Cortex of kidney (tissue), 1 donor: ENCODE measurements at places on chromosomes 13 and 19.

DNA sequence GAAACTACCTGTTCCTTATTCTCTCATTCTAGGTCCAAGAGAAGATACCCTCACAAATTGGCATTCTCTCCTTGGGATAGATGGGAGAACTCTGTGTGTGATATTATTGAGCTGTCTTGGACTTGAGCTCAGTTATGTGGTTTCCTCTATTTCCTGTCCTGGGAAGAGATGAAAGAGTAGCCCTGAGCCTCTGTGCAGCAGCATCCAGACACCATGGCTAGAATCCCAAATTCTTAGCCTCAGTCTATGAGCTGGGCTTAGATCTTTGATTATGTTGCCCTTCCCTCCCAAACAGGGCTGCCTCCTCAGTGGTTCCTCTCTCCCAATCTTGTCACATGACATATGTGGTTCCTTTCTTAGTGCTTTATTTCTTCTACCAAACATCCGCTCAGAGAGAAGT, 290.7 kb downstream of the SPRY2 start:
- no peak for DNase-seq

DNA sequence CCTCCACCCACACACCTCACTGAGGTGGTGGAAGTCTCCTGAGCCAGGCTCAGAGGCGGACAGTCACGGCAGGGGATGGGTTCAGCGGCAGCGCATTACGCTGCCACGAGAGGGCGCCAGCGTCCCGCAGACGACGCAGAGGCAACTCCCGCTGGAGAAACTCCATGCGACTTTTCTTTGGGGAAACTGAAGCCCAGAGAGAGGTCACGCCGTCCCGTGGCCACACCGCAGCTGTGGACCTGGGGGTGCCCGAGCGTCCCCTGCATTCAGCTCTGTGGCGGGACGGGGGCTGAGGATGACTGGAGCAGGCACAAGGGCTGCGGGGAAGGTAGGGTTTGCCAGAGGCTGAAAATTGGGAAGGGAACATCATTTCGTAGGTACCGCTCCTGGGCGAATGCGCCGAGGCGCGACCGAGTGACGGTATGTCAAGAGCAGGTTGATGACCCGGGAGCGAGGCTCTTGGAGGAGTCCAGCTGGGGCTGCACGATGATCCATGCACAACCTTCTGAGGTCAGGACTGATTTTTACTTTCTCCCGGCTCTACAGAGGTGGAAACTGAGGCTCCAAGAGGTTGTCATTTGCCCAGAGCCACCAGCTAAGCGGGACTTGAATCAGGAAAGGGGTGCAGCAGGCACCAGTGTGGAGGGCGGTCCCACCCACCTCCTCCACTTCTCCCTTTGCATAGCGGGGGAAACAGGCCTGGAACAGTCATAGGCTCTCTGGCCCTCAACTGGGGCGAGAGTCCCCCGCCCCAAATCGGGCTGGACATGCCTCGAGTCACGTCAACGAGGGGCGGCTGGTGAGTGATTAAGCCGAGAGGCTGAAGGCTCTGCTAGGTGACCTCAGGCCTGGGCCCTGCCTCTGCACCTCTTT, 690 bp upstream of the ARRDC2 start:
- no peak for DNase-seq

DNA sequence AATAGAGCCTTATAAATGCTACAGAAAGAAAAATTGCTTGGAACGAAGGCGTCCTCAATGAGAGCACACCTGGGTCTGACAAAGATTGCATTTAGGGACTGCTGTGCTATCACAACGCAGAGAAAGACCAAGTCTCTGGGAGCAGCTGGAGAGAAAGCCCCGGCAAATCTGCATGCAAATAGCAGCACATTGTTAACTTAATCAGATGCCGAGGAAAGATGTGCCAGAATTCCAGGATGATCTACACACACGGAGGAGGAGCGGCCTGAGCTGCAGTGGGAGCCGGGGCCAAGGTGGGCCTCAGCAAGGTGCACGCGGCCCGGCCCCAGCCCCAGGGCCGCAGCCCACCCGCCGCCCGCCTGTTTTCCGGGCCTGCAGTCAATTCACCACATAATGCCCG, 1.4 kb downstream of the ZNF536 start:
- DNase-seq = no peak

GRCh38 chr13:66216728-66217127, 1013.4 kb downstream of the PCDH9 start:
- no peak for DNase-seq

GRCh38 chr19:49809160-49809940, 3.7 kb downstream of the FUZ start:
- no peak for DNase-seq

DNA sequence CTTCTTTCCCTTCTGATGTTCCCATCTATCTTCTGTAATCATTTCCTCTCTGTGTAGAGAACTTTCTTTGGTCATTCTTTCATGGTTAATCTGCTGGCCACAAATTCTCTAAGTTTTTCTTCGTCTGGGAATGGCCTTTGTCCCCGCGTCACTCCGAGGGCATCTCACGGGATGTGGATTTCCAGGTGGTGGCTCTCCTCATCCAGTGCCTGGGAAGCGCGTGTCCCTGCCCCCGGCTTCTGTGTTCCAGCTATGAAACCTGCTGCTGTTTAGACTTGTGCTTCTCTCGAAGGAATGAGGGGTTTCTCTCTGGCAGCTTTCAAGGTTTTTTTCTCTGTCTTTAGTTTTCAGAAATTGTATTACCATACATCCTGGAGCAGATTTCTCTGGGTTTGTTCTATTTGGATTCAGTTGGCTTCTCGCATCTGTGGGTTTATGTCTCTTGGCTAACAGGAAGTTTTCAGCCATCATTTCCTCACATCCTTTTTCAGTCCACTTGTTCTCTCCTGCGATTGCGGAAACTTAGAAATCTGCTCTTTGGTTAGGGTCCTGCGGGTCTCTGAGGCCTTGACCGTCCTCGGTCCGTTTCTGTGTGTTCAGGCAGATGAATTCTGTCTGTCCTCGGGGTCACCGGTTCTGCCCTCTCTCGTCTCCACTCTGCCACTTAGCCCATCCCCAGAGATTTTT, 36.9 kb upstream of the DCUN1D2 start:
- DNase-seq = no peak

DNA sequence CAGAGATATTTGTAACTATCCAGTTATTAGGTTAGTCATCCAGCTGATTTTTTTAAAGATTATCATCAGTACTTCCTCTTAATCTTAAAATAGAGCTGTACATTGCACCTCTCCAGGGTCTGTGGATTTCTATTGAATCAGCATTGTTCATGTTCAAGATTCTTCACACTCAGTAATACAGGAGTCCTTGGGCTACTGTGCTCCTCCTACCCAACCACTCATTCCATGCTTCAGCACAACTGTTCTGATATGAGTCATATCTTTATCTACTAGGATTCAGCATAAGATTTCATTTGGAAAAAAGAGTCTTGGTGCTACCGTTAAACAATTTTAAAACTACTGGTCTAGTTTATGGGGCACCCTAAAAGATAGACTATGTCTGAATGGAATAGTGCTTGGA, 357.8 kb downstream of the DCT start:
- no peak for DNase-seq

GRCh38 chr19:48244281-48244680, 11.4 kb downstream of the CARD8 start:
- DNase-seq = no peak

- DNase-seq = no peak
Measured at GRCh38 chr13:27968316-27969081, 616 bp downstream of the CDX2 start.
